ENCODE measurements at places on chromosomes 13 and 19.
A peak's percentile ranks its signal among the peaks of the same experiment; 100 is the strongest.

DNA sequence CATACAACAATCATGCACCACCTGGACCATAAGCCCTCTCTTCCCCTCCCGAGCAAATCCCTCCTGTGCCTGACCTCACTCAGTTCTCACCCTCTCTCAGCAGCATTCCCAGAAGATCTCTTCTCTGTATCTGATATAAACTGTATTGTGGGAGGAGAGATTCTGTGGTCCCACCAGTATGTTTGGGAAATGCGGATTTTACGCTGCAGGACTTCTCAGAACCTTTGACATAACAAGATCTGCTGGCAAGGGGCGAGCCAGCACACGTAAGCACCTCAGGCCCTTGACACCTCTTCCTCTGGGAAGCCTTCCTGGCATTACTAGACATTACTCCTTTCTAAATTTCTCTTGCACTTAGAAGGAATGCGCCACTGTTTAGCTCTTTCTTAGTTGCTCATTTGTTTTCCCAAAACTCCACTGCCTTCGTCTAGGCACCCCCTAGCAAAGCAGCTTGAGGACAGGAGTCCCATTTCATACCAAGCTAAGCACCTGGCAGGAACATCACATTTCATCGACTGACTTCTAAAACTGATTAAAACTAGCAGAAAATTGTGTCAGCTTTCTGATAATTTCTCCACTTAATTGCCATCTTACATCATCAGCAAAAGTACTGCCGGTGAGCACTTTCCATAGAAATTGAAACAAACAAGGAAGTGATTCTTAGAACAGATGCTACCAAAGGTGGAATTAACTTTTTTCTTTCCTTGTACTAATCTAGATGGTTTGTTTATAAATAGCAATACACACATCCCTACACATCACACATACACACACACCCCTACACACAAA, 63.2 kb downstream of the CCDC70 start:
- peak; percentile 12 for DNase-seq

DNA sequence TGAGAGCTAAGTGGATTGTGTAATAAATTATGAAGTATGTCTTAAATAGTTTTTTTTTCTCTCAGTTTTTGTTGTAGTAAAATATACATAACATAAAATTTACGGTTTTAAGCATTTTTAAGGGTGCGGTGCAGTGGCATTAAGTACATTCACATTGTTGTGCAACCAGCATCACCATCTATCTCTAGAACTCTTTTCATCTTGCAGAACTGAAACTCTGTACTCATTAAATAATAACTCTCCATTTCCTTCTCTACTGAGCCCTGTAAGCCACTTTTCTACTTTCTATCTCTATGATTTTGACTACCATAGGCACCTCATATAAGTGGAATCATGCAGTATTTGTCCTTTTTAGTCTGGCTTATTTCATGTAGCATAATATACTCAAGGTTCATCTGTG, 87.1 kb downstream of the GJA3 start:
- DNase-seq = no peak

DNA sequence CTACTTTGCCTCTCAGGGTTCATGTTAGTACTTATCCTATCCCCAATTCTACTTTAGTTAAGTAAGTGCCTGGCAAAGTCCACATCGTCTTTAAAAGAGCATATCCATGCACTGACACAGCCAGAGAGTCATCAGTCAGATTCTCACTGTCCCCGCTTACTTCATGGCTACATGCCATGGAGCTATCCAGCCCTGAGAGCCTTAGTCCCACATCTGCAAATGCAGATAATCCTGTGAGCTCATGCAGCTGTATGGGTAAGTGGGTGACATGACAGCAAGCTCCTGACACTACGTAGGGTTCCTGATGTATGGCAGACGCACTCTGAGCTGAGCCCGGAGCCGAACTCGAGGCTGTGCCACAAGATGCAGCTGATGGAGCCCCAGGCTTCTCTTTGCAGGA, 661.5 kb downstream of the LIG4 start:
- no peak for DNase-seq

- no peak for DNase-seq
Measured at GRCh38 chr19:45705115-45705514, 12.6 kb downstream of the QPCTL start.

DNA sequence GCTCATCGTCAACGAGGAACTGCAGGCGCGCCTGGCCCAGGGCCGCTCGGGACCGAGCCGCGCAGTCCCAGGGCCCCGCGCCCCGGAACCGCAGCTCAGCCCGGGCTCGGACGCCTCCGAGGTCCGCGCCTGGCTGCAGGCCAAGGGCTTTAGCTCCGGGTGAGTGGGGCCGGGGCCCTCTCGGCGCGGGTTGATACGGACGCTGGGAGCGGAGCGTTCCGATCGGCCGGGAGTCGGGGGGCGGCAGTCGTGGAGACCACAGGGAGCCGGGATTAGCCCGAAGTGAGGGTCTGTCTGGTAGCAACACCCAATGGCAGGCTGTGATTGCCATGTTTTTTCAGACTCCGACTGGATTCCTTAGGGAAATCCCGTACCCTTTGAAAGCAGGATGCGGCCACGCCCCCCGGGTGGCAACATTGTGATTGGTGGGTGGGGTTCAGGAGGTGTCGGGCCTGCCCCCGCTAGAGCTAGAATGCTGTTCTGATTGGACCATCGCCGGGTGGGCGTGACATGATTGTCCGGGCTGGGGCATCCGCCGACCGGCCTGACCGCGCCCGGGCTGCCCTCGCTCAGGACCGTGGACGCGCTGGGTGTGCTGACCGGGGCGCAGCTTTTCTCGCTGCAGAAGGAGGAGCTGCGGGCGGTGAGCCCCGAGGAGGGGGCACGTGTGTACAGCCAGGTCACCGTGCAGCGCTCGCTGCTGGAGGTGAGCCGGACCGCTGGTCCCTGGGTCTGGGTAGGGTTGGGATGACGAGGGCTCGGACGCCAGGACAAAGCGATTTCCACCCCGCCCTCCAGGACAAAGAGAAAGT, 11.3 kb downstream of the EPS8L1 start:
- peak; percentile 98 for DNase-seq

GRCh38 chr19:6794686-6795431, 22.4 kb downstream of the VAV1 start:
- peak; percentile 52 for DNase-seq

DNA sequence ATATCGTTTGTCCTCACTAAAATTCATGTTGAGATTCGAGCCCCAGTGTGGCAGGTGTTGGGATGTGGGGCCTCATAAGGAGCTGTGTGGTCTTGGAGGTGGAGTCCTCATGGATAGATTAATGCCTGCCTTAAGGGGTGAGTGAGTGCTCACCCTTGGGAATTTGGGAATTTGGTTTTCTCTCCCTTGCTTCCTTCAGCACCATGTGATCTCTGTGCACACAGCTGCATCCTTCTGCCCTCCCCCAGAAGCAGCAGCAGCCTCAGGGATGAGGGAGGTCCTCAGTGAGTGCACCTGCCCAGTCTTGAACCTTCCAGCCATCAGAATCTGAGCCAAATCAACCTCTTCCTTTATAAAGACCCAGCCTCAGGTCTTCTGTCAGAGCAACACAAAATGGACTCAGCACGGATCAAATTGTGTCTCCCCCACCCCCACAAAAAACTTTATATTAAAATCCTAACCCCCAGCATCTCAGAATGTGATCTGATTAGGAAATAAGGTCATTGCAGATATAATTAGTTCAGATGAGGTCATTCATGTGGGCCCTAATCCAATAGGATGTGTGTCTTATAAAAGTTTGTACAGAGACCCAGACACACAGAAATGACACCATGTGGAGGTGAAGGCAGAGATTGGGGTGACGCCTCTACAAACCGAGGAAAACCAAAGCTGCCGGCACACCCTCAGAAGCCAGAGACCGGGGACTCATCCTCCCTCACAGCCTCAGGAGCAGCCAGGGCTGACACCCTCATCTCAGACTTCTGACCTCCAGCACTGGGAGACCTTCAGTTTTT, 12.9 kb downstream of the CYTH2 start:
- DNase-seq = no peak

GRCh38 chr19:16070366-16070990, 5.8 kb upstream of the TPM4 start:
- DNase-seq = no peak

DNA sequence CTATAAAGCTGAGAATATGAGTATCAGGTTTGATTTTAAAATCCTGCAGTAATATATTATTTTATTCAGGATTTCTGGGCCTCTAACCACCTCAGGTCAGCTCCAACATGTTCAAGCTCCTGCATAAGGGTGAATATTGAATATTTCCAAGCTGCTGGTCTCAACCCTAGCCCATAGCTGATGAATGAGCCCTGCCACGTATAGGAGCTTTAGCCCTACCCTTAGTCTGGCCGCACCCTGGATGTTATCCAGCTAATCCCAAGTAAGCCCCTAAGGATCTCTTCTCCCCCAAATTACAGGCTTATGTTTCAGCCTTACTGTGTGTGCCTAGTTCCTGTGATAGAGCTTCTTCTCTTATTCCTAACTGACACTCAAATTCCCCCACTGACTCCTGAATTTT, 240.6 kb downstream of the KCTD12 start:
- no peak for DNase-seq

GRCh38 chr19:46201454-46202310, 27.9 kb upstream of the IGFL1 start:
- DNase-seq = no peak

All from H9 (cell line).